Activated T-helper 1 cell treated with anti-CD3 and anti-CD28 coated beads, Interleukin-2, amount 50 U/mL, for 16 hours (primary cell): ENCODE measurements at places on chromosomes 7 and 10.

GRCh38 chr7:3897430-3898372 is 596.6 kb downstream of the SDK1 start:
- DNase-seq, result peak; percentile 4

DNA sequence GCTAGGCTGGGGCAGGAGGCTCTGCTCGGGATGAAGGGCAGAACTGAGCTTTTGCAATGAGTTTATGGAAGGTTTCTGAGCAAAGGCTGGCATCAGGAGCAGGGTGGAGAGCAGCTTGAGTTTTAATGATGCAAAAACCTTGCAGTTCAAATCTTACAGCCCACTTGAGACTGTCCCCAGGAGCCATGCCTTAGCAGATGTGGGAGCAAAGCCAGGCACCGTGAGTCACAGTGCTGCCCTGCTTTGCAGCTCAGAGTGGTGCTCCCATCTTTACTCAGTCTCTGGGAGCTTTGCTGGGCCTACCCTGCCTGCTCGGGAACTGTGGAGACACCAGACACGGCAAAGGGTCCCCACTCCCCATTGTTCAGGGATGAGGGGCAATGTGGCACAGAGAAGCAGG is 122.4 kb upstream of the NPS start:
- DNase-seq, result no peak

GRCh38 chr10:11144626-11145494 is 127.2 kb downstream of the CELF2 start:
- no peak for DNase-seq

DNA sequence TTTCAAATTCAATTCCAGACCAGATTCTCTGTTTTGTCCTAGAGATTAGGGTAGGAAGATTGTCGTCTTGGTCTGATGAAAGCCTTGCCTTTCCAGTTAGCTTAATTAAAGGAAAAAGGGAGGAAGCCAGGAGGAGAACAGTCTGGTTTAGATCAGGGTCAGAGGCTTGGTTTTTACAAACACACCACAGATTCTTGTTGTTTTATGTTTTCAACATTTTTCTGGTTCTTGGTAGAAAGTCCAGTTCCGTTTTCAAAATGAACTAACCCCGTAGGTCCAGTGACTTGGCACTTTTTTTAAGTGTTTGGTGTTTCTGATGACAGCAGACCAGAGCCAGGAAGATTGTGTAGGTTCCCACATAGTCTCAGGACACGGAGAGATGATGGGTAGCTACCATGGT is 167.1 kb upstream of the INHBA start:
- no peak for DNase-seq

GRCh38 chr10:103188853-103189252 is 4.2 kb downstream of the NT5C2 start:
- DNase-seq, result no peak
